GM04504 (cell line): ENCODE measurements at places on chromosomes 7 and 10.

DNA sequence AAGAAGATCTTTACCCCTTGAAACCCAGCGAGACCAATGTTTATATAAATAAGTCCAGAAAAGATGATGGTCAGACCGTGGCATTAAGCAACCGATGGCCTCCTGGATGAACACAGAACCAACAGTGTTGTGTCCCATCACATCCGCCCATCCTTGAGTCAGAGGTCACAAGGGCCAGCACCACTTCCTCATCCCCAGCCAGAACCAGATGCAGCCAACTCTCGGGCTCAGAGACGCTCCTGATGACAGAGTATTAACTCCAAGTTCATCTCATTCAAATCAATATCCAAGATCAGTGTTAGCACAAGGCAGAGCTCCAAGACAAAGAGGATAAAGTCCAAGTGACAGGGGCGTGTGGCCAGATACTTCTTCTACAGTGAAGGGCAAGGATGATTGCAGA, 63.5 kb downstream of the FAM53B start:
- no peak for DNase-seq

GRCh38 chr10:112807013-112807412, 143.0 kb upstream of the TCF7L2 start:
- DNase-seq = no peak

DNA sequence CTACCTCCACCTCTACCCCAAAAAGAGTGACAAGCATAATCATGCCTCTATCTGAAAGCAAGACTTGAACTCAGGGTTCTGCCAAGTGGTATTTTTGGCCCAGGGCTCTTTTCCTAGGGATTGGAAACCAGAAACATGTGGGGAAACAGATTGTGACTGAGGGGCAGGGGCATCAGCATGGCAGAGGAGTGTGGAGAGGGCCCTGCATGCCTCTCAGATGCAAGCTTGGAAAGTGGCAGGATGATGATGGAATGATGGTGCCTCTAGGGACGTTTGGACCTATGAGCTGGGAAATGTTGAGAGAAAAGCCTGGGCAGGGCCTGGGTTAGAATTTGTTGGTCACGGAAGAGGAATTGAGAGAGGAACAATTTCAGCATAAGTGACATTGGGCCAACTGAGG, 78.4 kb upstream of the LEP start:
- DNase-seq = no peak

- DNase-seq = no peak
Observed at GRCh38 chr7:129169171-129169671, 19.2 kb upstream of the SMO start.

- DNase-seq = no peak
Observed at GRCh38 chr7:1812509-1813393, 142.7 kb downstream of the ELFN1 start.

GRCh38 chr7:17623546-17624185, 316.6 kb downstream of the SNX13 start:
- DNase-seq = no peak

- DNase-seq = no peak
Observed at GRCh38 chr7:33762911-33763306, 142.4 kb upstream of the BMPER start.

DNA sequence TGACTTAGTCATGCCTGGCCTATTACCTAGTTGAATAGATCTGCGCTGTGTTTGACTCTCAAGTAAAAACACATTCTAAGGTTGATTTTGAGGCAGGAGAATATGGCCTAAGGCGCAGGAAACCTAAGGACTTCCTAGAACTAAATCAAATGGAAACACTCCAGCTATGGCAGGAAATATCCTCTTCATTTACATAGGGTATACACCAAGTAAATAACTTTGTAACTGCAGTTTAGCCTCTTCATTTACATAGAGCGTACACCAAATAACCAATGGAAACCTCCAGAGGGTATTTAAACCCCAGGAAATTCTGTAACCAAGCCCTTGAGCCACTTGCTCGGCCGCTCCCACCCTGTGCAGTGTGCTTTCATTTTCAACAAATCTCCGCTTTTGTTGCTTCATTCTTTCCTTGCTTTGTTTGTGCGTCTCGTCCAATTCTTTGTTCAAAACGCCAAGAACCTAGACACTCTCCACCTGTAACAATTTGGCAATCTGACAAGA, 35.6 kb upstream of the XRCC2 start:
- DNase-seq = no peak

- DNase-seq = no peak
Observed at GRCh38 chr7:141452911-141453310, 98.3 kb upstream of the AGK start.
